Activated CD4-positive, alpha-beta T cell treated with anti-CD3 and anti-CD28 coated beads for 4 hours (primary cell): ENCODE measurements at places on chromosomes 7 and 10.
A peak's percentile ranks its signal among the peaks of the same experiment; 100 is the strongest.

DNA sequence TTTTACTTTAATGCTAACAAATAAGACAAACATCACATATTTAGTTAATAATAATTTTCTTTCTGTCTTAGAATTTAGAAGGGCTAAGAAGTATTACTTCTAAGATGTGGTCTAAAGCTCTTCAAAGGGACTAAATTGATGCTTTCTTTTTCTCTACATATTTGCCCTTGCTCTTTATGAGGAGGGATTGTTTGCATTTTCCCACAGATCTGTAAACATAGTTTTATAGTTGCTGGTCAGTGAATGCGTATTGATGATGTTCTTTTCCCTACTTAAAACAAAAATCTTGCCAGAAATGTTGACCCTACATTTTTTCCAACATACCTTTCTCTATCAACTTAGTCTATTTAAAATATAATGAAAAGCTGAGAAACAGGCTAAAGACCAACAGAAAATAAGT, 372.4 kb upstream of the LRGUK start:
- DNase-seq: no peak

- no peak for DNase-seq
Observed at GRCh38 chr10:16586358-16587138, 64.9 kb upstream of the C1QL3 start.

DNA sequence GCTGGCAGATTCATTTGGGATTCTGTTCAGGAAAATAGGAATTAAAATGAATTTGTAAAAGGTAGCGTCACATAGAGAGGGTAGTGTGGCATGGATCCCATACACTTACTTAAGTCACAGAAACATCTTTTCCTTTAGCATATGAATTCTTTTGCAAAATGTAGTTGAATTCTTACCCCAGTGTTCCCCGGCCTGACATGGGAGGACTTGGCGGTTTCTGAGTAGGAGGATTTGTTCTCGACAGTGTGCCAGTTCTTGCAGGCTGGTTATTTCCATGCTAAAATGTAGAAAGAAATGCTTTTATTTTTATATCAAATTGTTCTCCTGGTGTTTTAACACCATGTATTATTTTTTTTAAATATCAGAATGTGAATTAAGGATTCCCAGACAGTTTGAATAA, 72.6 kb downstream of the PDSS1 start:
- DNase-seq: no peak

GRCh38 chr7:128091106-128091505, 59.9 kb upstream of the LRRC4 start:
- DNase-seq: no peak

DNA sequence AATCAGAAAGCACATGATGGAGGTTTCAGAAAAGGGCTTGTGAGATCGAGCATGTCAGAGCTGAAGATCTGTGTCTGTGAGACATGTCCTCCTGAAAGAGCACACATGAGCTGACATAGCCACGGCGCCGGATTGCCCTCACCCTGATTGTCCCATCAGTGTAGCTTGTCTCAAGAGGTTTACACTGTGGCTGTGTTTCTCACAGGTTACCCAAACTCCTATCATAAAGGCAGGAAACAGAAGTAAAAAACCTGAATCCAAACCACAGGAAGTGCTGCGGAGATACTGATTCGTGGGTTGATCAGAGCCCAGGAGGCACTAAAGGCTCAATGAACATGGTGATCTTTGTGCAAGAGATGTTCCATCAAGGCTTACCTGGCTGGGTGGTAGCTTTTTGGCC, 3.9 kb upstream of the ATP6V0E2 start:
- peak; percentile 23 for DNase-seq

GRCh38 chr7:132225216-132226030, 350.8 kb downstream of the PLXNA4 start:
- no peak for DNase-seq

DNA sequence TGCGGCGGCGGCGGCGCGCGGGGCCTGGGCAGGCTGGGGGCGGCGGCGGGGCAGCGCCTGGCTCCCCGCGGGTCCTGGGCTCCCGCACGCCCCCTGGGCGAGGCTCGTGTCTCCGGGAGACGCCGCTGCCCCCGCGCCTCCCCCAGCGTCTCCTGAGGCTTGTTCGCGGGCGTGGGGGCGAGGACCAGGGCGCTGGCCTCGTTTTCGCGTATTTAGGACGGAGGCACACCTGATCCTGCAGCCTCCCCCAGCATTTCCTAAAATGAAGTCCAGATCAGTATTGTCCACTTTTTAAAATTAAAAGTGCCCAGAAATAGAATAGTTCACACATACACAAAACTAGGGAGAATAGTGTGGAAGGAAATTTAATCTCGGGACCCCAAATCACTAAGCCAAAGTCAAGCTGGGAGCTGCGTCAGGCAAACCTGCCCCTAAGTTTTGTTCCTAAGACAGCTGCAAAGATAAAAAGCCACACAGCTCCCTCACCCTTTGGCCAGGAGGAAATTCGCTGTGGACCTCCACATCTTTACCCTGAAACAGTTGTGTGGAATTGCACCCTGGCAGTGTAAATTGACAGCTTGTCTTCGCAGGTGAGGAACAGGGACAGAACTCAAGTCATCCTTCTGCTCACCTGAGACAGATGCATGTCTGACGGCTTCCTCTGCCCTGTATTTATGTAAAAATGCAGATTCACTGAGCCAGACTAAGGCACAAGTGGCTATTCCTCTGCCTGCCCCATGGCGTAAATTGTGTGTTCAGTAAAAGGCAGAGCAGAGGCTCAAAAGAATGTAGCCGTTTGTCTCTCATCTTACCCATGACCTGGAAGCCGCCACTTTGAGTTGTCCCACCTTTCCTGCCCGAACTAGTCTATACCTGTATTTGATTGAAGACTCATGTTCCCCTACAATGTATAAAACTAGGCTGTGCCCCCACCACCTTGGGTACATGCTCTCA, 740 bp downstream of the GALNT11 start:
- no peak for DNase-seq

DNA sequence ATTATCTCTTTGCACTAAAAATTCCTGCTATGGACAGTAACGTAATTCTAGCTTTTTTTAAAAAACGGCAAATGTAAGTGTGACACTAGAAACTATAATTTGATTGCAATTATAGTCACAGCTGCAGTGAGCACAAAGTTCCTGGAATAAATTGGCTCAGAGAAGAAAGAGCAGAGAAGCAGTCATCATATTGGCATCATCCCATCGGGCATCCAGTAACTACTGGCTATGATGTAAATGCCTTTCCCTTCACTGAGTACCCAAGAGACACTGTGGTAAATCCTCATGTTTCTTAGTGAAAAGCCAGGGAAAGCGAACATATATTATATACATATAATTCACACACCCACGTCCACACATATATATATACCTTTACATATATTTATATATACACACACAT, 43.6 kb downstream of the PIP4K2A start:
- DNase-seq: no peak

GRCh38 chr7:82015751-82016150, 245.9 kb upstream of the HGF start:
- DNase-seq: no peak

DNA sequence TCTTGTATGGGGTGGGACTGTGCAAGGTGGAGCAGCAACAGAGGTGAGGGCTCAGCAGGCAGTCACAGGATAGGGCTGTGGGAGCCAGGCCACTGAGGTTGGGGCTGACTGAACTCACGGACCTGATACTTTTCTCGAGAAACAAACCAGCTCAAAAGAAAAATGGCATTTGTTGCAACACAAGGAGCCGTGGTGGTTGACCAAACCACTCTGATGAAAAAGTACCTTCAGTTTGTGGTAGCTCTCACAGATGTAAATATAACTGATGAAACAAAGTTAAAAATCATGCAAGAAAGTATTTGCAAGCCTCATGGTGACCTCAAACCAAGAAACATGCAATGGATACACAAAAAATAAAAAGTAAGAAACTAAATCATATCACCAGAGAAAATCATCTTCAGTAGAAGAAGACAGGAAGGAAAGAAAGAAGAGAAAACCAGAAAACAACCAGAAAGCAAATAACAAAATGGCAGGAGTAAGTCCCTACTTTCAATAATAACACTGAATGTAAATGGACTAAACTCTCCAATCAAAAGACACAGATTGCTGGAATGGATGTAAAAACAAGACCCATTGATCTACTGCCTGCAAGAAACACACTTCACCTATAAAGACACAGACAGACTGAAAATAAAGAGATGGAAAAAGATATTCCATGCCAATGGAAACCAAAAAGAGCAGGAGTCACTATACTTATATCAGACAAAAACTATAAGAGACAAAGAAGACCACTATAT, 48.9 kb upstream of the DUSP5 start:
- DNase-seq: no peak
